ENCODE measurements at places on chromosomes 16 and 17.

DNA sequence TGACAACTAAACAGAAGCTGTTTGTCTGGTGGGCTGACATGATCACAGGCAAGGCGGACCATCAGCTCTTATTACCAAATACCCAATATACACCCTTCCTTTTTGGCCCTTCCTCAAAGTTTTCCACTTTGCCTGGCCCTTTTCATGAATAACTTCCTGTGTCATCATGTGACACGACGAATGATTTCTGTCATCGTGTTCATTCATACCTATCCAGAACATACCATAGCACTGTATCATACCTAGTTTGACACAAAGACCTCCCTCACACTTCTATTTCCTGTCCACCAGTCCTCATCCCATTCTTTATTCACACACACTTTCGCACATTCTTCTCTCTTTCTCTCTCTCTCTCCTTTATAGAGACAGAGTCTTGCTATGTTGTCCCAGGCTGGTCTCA, 131.8 kb downstream of the STX8 start:
- DNase-seq: no peak

- DNase-seq: no peak
Measured at GRCh38 chr17:83137523-83137922, 58.1 kb downstream of the METRNL start.

GRCh38 chr17:72665852-72666851, 426.3 kb downstream of the SLC39A11 start:
- DNase-seq: peak; percentile 37

DNA sequence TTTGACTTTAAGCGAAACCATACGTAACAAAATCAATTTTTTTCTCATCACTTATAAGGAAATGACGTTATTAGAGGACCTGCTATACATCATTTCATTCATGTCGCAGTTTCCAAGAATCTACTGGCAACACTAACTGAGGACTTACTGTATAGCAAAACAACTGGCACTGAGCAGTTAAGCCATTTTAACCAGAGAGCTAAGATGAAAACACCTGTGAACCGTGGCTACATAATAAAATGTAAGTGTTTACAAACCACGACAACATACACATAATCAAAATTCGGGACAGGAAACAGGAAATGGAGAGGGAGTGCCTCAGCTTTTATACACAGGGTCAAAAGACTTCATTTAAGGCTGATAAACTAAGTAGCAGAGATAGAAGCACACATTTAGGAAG, 29.5 kb downstream of the METTL16 start:
- no peak for DNase-seq

DNA sequence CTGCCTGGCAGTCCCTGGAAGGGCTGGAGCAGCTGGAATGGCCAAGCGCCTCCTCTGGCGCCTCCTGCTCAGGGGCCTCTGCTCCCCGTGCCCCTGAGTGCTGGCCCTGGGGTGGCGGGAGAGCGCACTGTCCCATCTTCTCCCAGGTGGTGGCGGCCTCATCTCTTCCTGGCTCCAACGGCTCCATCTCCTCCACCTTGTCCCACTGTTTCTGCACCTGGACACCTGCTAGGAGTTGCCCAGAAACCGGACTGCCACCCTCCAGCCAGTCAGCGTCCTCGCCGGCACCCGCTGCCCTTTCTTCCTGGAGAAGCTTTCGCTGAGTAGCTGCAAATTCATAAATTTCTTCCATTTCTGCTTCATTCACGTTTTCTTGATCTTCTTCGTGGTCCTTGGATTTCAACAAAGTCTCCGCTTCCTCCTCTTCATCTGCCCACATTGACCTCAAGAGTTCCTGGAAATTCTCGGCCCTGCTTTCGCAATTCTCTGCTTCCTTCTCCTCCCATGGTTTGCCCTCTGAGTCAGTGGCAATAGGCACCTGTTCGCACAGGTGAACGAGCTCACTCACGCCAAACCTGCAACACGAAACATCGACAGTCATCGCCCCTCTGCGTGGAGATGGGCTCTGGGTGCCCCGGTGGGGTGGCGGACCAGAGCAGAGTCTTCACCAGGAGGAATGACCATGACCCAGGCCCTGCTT, 13.7 kb upstream of the NLRC3 start:
- DNase-seq: no peak

DNA sequence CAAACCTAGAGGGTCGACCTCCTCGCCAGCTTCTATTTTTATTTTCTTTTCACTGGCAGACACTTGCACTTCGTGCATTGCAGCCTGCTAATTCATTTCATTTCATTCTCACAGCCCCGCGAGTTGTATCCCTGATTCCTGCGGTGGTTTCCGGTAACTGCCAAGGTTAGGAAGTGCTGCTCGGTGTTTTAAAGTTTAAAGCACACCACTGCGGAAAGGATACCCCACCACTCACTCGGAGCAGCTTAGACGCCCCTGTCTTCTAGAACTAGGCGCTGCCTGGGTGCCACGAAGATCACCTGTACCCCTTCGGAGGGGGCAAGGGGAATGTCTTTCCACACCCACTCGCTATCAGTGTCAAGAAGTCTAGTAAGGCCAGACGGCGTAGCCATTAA, 509 bp downstream of the CNEP1R1 start:
- no peak for DNase-seq

DNA sequence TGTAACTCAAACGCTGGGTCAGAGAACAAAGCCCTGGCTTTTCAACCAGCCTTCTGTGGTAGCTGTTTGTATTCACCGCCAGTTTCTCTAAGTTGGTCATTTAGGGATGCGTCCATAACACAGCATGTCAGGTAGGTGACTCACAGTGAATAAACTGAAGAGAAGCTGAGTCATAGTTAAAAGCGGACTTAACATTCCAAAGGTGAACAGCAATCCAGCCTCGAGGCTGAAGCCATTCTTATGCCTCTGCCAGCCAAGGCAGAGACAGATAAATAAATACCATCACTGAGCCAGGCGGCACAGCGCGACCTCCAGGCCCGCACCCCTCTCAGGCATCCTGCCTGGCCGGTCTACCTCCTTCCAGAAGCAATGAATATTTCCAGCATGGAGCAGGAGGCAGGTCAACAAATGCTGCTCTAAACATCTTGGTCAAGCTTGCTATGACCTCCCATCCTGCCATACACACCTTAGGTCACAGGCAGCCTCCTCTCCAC, 12.4 kb upstream of the CACNG4 start:
- no peak for DNase-seq

- DNase-seq: no peak
Measured at GRCh38 chr17:16926061-16926511, 45.8 kb downstream of the TNFRSF13B start.

DNA sequence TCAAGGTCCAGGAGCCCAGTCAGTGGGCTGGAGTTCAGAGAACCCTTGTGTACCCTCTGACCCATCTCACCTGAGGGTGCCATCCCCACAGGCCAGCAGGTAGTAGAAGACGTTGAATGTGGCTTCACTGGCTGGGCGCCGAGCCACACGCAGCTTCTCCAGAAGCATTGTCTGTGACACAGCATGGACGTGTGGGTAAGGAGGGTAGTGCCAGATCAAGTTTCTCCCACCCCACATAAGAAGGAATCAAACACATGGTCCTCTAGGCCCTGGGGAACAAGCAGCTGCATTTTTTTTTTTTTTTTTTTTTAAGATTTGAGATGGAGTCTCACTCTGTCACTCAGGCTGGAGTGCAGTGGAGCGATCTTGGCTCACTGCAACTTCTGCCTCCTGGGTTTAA, 60.9 kb downstream of the MYO18A start:
- no peak for DNase-seq

GRCh38 chr17:70366386-70366785, 197.1 kb downstream of the KCNJ2 start:
- DNase-seq: peak; percentile 36

DNA sequence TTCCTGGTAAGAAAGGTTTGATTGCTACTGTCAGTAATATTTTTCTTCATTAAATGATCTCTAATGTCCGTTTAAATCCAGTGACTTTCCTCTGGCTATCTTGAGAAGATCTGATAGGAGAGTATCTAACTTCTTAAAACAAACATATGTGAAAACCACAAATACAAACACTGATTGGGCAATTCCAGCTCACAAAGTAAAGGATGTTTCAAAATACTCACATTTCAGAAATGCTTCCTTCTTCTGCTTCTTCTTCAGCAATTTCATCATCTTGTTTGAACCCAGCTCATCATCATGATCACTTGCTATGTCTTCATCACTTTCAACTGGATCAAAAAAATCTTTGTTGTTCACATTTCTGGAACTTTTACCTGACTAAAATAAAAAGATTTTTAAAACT, 64.3 kb upstream of the RBL2 start:
- DNase-seq: no peak

GRCh38 chr17:51118330-51119195, 2.1 kb downstream of the SPAG9 start:
- DNase-seq: peak; percentile 97

DNA sequence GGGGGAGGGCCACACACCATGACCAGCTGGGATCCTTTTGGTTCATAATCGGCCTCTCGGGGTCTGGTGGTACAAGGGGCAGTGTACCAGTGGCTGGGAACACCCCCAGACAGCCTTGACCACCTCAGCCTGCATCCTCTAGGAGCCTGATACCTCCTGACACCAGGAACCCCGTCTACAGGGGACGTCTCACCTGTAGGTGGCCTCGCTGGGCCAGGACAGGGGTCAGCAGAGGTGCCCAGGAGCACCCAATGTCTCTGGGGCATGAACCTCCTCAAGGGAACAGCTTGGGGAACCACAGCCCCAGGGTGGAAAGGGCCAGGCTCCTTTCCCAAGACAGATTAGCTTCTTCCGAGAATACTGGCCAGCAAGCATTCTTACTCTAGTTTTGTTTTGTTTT, 2.5 kb upstream of the METRNL start:
- no peak for DNase-seq

DNA sequence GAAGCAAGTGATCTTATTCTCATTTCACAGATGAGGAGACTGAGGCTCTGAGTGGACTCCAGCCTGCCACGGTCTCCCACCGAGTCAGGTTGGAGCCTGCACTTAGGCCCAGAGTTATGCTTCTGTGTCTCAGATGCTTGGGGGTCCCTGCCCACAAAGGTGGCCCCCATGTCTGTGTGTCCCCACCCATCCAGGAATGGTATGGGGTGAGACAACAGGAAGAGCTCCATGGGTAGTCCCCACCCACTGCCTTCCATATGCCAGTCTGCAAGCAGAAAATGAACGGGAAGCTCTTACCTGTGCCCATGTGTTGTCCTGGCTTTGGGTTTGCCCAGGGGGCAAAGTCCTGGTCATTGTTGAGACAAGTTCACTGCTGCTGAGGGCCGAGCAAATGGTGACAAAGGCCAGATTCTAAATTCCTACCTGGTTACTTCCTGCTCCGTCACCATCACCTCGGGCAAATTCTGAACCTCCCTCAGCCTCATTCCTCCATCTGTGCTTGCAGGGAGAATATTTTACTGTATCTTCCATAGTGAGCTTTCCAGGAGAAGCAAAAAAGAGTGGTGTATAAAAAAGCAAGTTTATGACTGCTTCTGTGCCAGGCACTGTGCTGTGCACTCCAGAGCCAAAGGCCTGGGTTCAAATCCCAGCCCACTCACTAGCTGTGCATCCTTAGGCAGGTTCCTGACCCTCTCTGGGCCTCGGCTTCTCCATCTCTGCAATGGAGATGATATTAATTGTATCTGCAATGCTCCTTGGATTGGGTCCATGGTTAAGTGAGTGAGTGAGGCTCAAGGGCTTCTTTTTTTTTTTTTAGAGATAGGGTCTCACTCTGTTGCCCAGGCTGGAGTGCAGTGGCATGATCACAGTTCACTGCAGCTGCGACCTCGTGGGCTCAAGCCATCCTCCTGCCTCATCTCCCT, 9.3 kb downstream of the IL4R start:
- DNase-seq: no peak

GRCh38 chr16:68453816-68454215, 5.5 kb upstream of the SMPD3 start:
- no peak for DNase-seq

GRCh38 chr17:60314423-60314822, 77.5 kb downstream of the USP32 start:
- DNase-seq: no peak

GRCh38 chr17:46979147-46979863, at the start of gene RPRML:
TSS of gene RPRML (minus strand) at chr17:46979253. CDS start at chr17:46979007, 246 bp downstream.
- peak; percentile 80 for DNase-seq

DNA sequence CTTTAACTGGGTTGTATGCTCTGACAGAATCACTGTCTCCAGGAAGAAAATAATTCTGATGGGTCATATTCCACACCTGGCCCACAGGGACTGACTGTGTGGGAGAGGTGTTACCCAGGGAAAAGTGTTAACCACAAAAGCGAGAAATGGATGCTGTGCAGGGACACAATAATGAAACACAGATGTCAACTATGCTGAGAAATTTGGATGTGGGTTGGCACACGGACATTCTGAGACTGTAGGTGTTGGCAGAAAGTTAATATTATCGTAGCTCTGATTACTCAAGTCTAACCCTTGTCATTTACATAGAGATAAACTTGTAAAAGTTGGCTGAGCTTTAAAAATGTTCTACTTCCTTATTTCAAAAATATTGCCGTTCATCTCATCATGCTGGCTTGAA, 19.6 kb downstream of the TMC5 start:
- no peak for DNase-seq

- DNase-seq: no peak
Measured at GRCh38 chr17:45651145-45651709, 132.9 kb upstream of the CRHR1 start.

DNA sequence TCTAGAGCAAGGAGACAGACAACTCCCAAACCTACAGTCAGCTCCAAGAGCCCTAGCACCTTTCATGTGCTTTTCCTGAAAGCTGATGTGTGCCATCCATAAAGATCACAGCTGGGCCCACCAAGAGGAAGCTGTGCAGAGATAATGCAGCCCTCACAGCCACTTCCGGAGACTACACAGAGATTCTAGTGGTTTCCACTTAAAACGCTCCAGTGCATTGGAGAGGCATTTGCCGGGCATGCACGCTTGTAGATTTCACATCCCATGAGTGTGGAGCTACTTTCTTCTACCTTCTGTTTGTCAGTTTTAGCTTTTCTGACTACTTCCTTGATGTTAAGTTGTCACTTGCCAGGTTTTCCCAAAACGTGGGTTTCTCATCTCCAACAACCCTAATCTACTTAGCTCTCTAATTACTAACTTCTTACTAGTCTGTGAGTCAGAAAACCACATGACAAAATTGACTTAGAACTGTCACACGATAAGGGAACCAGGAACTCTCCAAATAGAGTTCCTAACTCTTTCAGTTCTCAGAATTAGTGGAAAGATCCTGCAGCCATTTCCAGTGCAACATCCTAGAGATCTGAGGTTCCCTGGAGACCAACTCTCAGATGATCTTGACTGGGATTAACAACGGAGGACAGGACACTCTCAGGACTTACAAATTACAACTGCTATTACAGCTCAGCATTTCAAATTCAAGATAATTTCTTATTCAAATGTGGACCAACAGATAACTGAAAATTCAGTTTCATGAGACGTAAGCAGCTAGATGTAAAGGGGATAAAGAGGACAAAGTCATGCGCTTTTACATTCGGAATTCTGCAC, 28.6 kb downstream of the PMP22 start:
- DNase-seq: no peak

DNA sequence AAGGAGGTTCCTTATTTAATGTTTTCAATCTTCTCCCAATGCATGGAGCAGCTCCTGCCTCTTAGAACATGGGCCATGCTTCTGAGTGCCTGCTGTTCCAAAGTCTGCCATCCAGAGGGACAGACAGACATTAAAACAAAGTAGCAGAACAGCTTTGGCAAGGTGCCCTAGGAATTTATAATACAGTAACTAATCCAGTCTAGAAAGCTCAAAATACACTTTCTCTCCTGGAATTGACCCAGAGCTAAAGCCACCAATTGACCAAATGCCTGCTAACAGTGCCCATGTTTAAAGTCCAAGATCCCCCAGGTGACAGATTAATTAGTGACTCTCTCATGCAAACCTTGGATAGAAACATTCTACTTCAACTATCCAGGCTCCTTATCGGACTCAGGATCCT, 11.1 kb upstream of the CHRNE start:
- no peak for DNase-seq

GRCh38 chr17:1251866-1252608, 18.2 kb upstream of the BHLHA9 start:
- DNase-seq: peak; percentile 94
